Liver (tissue), 10 donors: ENCODE measurements at places on chromosomes 7 and 10. TPM values are rescaled to one million over a fixed set of nuclear protein-coding genes. Genes with fewer than 3 reads are reported as not detected.
A peak's percentile ranks its signal among the peaks of the same experiment; 100 is the strongest.

DNA sequence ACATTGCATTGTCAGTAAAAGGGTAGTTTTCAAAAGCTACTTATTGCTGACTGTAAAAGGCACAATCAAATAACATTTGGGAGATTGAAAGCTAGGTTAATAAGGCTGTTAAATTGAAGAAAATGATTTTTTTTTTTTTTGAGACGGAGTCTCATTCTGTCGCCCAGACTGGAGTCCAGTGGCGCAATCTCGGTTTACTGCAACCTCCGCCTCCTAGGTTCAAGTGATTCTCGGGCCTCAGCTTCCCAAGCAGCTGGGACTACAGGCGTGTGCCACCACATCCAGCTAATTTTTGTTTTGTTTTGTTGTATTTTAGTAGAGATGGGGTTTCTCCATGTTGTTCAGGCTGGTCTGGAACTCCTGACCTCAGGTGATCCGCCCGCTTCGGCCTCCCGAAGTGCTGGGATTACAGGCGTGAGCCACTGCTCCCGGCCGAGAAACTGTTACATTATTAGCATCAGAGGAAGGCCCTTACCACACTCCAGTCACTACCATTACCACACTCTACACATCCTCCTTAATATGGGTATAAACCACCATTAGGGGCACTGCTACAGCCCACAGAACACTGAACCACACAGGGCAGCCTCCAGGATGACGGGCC is 1.0 kb downstream of the CYP51A1 start:
- no peak for DNase-seq

- peak; percentile 64 for DNase-seq
Measured at GRCh38 chr7:45885264-45885882, 2.9 kb upstream of the IGFBP1 start.

DNA sequence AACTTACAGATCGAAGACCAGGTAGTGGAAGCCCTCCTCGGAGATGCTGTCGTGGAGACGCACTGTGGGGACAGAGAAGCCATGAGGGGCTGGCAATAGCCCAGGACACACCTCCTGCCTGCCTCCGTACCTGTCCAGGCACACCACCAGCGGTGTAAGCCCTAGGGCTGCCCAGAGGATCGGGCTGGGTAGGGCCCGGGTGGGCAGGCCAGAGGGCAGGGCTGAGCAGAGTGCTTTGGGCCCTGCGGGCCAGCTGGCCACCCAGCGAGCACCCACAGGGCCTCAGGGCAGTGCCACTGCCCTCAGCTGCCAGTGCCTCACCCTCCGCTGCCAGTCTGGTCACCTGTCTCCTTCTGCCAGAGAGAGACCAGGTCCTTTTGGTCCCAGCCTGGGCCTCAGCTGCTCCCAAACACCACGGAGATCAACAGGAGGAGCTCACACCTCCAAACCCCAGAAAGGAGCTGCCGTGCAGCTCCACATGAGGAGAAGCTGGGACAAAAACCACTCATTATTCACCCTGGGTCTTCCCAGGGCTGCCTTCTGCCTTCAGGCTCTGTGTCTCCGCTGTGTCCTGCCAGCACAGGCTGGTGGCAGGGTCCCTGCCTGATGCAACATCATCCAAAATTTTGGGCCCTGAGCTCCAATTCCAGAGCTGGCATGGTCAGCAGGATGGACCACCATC is 58.2 kb downstream of the YKT6 start:
- DNase-seq: no peak

DNA sequence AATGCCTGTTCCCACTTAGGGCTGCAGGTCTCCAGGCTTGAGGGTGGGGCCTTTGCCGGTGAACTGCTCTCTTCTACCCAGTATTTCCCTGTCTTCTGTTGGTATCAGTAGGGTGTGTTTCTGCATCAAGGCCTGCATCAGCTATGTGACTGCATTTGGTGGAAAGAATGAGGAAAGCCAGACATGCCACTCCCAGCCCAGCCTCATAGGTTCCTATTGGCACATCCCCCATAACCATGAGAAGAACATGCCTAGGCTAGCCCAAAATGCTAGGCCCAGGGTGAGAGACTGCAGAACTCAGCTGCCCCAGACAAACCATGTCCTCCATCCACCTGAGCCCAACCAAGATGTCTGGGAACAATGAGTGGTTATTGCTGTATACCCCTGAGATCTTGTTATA is 380.3 kb upstream of the ADARB2 start:
- no peak for DNase-seq

DNA sequence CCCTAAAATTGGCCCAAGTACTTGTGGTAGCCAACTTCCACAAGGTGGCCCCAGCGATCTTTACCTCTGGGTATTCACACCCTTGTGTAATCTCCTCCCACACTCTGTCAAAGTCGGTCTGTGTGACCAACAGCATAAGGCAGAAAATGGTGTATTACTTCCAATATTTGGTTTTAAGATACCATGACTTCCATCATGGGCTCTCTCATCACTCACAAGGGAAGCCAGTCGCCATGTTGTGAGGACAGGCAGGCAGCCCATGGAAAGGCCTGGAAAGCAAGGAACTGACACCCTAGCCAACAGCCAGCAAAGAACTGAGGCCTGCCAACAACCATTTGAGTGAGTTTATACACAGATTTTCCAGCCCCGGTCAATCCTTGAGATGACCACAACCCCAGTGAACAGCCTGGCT is 91.0 kb upstream of the KMT2E start:
- DNase-seq: peak; percentile 46

DNA sequence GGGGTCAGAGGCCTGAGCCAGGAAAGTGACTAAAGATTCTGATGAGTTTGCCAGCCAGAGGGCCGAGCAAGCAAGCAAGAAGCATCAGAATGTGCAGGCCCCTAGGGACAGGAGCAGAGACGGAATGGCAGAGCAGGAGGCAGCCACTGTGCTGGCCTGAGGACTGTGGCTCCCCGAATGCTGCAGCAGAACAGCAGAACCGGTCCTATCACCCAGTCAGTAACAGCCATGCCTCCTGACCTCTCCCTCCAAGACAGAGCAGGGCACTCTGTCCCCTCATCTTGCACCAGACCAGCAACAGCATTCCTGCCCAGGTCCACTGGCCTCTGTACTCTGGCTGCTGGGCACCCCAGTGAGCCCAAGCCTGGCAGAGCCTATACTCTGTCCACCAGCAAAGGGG is 85.9 kb downstream of the ARHGAP22 start:
- peak; percentile 16 for DNase-seq

- no peak for DNase-seq
Measured at GRCh38 chr7:88147949-88148348, 71.9 kb downstream of the SRI start.

GRCh38 chr10:67802767-67803538 is 35.0 kb downstream of the DNAJC12 start:
- DNase-seq: no peak

DNA sequence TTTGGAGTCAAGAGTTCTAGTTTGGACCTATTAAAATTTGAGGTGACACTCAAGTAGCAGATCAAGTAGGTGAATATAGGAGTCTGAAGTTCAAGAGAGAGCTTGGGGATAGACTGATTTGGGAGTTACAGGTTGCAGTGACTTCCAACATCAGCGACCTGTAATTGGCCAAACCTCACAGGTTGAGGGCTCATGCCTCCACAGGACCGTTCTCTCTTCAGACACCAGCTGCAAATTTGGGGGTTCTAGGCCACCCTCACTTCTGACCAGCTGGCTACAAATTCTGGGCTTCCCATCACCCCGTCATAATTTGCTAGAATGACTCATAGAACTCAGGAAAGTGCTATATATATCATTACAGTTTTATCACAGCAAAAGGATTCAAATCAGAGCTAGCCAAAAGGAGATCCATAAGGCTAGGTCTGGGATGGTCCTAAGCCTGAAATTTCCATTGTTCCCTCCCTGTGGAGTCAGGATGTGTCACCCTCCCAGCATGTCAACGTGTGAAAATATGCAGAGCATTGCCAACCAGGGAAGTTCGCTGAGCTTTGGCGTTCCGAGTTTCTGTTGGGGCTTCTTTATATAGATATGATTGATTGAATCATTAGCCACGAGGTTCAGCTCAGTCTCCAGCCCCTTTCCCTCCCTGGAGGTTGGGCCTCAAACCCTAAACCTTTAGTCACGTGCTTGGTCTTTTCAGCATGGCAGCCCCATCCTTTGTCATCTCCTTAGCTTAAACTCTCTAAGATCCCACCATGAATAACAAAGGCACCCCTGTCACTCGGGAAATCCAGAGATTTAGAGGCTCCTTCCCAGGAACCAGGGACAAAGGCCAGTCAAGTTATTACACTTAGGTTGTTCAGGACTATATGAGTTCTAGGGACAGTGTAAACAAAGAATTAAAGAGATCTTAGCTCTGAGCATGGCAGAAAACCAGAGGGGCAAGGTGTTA is 20.7 kb upstream of the ZNF212 start:
- no peak for DNase-seq

GRCh38 chr10:16902606-16903005 is 85.4 kb upstream of the RSU1 start:
- DNase-seq: no peak

DNA sequence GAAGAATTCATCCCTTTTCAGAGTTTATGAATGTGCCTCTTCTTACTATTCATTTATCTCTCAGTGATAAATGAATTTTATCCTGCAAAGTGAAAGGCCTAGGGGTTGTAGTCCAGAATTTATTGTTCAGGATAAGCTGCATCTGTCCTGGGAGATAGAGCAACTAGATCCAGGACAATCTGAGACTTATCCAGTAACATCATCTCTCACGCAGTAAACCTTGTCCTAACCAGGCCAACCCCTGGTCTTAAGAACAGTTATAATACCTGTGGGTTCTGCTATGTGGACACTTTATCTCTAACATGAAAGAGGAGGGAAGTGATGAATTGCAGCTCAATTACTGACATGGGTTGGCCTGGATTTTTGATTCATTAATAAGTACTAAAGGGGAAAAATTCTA is 287.6 kb downstream of the BMPER start:
- DNase-seq: no peak

DNA sequence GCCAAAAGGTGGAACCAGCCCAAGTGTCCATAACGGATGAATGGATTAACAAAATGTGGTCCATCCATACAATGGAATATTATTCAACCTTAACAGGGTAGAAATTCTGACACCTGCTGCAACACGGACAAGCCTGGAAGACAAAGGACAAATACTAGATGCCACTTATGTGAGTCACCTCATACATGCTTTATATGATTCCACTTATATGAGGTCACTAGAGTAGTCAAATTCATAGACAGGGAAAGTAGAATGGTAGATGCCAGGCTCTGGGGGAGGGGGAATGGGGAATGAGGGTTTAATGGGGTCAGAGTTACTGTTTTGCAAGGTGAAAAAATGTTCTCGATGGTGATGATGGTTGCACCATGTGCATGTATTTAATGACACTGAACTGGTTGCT is 34.0 kb upstream of the CYTH3 start:
- DNase-seq: no peak

DNA sequence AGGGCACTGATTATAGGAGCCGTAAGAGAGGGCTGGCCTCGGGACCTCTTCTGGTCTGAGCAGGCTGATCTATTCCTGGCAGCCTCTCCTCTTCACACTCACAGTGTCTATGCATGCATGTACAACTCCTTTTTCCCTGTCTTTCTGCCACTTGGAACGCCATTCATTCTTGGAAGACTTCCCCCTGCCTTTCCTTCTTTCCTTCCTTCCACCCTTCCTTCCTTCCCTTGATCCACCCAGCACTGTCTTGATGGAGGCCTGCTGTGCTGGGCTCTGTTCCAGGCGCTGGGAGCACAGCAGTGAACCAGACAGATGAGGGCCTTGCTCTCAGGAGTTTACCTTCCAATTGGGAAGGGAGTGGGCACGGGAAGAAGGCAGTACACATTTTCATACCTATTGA is 114.8 kb downstream of the SH3PXD2A start:
- DNase-seq: no peak

GRCh38 chr10:72248468-72249151 is 25.1 kb upstream of the DDIT4 start:
- DNase-seq: no peak

- peak; percentile 98 for DNase-seq
Measured at GRCh38 chr7:4641667-4642467, 40.2 kb upstream of the FOXK1 start.

- no peak for DNase-seq
Measured at GRCh38 chr7:129146237-129146979, 1.9 kb downstream of the TSPAN33 start.

DNA sequence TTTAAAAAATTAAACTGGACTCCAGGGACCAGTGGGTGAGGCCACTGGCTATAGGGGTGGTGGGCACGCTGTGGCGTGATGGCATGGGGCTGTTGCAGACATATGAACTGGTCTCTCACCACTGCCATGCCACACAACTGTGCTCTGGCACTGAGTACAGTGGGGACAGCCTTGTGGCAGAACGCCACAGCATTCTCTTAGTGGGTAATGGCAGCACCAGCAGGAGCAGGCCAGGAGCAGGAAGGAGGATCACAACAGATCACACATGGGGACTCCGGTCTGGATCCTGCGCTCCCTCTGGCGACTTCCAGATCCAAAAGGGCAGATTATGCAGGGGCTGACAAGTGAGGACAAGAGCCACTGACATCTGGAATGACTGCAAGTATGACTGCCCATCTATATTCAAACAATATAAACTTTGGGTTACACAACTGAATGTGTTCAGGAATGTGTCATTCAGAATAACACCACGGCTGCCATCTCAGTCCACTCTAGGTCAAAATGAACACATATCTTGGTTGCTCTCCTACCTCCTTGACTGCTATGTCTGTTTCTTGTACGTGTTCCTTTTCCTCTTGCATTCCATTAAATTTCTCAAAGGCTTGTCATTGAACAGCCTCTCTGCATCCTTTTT is 176.0 kb downstream of the KMT2E start:
- no peak for DNase-seq

GRCh38 chr10:1605999-1606940 is 131.1 kb downstream of the ADARB2 start:
- no peak for DNase-seq

- DNase-seq: no peak
Measured at GRCh38 chr7:38630720-38631673, at the start of gene AMPH. TSS of gene AMPH (minus strand) at chr7:38631373. CDS start at chr7:38631351, 22 bp downstream.

- DNase-seq: no peak
Measured at GRCh38 chr10:78225594-78225993, 191.9 kb downstream of the RPS24 start.

- no peak for DNase-seq
Measured at GRCh38 chr10:100744136-100744986, 1.0 kb upstream of the PAX2 start.

GRCh38 chr7:32248522-32248921 is 178.3 kb upstream of the PDE1C start:
- DNase-seq: no peak

GRCh38 chr10:61323726-61324125 is 129.5 kb downstream of the TMEM26 start:
- DNase-seq: no peak

GRCh38 chr10:132698211-132698751 is 87.7 kb downstream of the NKX6-2 start:
- no peak for DNase-seq

DNA sequence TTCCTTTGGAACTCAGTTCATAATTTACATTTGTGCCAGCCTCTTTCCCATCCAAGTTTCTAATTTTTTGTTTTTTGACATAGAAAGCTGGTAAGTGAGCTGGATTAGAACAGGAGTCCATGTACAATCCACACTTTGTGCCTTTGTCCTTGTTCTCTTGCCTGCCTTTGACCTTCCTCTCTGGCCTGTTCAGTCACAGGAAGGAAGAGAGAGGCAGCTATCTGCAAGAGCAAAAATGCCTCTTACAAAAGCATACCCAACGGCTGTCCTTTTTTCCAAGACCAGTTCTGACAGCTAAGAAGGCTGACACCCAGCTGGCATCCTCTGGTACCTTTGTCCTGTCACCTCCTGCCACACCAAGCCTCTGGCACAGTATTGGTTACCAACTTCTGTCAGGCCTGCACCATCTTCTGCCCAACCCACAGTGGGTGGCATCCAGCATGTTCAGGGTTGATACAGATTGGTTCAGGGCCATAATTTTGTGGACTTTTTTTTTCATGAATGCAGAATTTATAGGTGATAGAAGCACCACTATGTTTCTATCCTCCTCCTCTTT is 133.7 kb upstream of the KLF14 start:
- DNase-seq: no peak

Gene H2BK1
- total RNA-seq: not detected

Gene HMX3
- total RNA-seq: not detected
